Gastroesophageal sphincter (tissue), 4 donors: ENCODE measurements at places on chromosomes 2 and 18.
A peak's percentile ranks its signal among the peaks of the same experiment; 100 is the strongest.

GRCh38 chr2:133459590-133459989 is 108.7 kb downstream of the NCKAP5 start:
- ATAC-seq: no peak

DNA sequence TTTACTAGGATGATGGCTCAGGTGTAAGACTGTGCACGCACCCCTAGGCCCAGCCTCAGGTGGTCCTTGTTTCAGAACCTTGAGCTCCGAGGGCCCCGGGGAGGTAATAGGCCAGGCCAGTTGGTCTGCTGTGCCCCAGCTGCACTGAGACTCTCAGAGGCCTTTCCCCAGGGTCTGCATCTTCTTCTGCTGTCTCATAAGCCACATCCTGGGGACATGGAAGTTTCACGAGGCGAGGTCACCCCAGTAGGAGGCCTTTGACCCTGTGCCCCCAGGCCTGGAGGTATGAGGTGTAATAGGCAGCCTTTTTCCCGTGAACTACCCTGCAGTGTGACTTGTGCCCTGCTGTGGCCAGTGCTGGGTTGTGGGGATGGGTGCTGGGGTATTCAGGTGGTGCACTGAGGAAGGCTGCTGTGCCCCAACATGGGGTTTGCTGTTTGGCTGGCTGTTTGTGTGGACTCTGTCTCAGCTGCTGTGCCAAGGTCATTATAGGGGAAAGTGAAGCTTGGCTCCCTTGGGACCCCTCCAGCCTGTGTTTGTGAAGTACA is 6.9 kb downstream of the OXER1 start:
- ATAC-seq: no peak

GRCh38 chr2:64607381-64608304 is 46.1 kb downstream of the SERTAD2 start:
- no peak for ATAC-seq

DNA sequence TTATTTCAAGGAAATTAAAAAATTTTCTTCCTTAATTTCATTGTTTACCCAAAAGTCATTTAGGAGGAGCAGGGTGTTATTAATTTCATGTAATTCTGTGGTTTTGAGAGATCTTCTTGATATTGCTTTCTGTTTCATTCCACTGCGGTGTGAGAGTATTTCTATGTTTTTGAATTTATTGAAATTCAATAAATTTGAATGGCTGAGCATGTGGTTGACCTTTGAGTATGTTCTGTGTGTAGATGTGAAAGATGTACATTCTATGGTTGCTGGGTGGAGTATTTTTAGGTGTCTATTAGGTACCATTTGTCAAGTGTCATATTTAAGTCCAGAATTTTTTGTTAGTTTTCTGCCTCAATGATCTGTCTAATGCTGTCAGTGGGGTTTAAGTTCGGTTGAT is 39.4 kb upstream of the LANCL1 start:
- ATAC-seq: no peak

GRCh38 chr18:35605686-35606417 is 24.3 kb downstream of the GALNT1 start:
- ATAC-seq: no peak

GRCh38 chr2:6794448-6794847 is 71.3 kb downstream of the CMPK2 start:
- ATAC-seq: no peak

- ATAC-seq: peak; percentile 22
These were observed 1.1 kb upstream of the RNU4ATAC start for GRCh38 chr2:121529439-121530211.

DNA sequence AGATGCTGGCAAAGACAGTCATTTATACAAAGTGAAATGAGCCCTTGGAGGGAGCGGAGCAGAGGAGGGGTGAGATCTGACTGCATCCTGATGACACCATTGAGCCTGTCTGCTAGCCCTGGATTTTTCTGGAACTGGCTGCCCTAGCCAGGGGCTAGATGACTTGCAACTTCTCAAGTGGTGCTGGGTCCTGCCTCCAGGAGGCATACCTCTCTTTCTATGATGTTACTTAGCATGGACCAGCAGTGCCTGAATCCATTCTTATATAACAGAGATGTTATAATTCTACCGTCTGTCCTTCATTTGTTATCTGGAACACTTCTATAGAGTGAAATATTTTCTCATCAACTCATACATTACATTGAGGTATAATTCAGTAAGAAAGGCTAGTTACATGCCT is 8.5 kb upstream of the TWIST2 start:
- ATAC-seq: no peak

DNA sequence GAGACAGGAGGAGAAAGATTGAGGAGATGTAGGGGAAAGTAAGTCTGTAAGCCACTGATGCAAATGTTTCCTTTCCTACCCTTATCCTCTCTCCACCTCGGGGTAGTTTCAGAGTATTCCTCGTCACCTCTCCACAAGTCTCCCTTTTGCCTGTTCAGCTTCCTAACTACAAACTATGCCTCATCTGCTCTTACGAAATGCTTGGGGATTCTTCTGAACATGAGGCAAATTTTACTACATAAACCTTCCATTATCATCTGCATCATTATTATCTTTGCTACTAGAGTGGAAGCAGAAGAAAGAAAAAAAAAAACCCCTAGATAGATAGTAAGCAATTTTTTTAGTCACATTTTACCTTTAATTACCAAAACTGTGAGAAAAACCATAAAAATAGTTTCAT is 43.1 kb upstream of the CWC22 start:
- no peak for ATAC-seq

DNA sequence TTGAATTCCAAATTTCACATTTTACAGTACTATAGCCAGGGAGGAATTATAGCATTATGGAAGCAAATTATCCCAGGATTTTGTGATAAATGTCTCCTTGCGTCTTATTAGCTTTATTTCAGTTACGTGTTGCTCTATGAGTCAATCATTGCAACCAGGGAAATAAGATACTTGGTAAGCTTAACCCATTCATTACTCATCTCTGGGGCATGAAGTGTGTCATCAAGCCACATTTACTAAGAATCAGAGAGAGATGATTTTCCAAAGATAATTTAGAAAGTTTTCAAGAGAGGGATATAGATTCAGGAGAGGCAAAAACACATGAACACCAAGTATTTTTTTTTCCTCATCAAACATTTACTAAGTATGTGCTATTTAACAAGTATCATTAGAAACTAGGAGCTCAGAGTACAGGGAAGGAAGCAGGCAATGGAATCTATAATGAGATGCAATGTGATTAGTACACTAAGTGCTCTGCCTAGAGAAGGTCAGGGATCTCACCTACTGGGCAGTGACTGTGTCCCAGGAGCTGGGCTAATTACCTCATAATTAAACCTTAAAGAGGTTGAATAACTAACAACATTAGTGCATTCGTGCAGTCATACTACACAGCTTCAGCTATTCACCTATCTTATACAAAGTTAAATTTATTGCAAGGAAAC is 217.8 kb upstream of the NXPH2 start:
- ATAC-seq: no peak

DNA sequence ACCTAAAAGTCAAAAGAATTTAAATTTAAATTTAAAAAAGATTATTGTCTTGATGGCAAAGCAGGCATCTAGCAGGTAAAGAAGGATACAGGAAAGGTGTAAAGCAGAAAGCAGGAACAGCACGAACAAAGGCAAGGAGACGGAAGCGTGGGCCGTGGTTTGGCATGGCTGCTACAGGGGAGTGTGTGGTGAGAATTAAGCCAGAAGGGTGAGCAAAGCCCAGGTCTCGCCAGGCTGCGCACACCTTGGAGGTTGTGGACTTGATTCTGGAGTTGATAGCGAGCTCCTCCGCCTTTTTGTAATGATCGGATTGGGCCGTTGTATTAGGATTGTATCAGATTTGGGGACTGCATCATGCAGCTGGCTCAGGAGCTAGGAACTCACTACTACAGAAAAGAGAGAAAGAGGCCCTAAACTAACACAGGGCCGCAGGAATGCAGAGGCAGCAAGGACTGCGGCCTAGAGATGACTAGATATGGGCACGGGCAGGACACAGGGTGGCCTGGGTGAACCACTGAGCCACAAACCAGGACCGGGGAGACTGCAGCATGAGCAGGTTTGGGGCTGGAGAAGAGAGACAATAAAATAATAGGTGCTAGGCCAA is 71.4 kb upstream of the TMEM247 start:
- ATAC-seq: no peak

- ATAC-seq: no peak
These were observed 1207.3 kb downstream of the DPP10 start for GRCh38 chr2:115649731-115650130.

- ATAC-seq: no peak
These were observed 80.8 kb downstream of the MEIS1 start for GRCh38 chr2:66515743-66516142.

DNA sequence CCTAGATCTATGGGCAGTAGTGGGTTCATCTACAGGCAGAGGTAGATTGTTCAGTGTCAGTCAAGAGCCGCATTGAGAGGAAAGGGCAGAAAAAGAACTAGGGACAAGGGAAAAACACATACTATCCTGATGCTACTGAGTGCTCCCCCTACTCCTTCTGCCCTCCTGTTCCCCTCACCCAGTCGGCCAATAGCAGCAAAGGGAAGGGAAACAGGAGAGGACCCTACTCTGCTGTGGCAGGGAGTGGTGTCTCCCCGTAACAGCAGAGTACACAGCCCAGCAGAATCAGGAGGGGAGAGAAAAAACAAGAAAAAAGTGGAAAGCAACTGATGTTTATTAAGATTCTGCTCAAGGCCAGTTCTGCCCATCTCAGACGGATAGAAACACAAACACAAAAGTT is 136.1 kb upstream of the CCDC150 start:
- ATAC-seq: no peak

- ATAC-seq: peak; percentile 42
These were observed 272.9 kb downstream of the CDH20 start for GRCh38 chr18:61606068-61606660.

GRCh38 chr2:142755191-142755590 is 122.3 kb upstream of the KYNU start:
- no peak for ATAC-seq

GRCh38 chr2:54083445-54083844 is 32.0 kb upstream of the ACYP2 start:
- no peak for ATAC-seq

- ATAC-seq: no peak
These were observed 101.0 kb upstream of the CTDP1 start for GRCh38 chr18:79578396-79579260.

- ATAC-seq: no peak
These were observed 766.0 kb downstream of the LRP1B start for GRCh38 chr2:141364821-141365220.

DNA sequence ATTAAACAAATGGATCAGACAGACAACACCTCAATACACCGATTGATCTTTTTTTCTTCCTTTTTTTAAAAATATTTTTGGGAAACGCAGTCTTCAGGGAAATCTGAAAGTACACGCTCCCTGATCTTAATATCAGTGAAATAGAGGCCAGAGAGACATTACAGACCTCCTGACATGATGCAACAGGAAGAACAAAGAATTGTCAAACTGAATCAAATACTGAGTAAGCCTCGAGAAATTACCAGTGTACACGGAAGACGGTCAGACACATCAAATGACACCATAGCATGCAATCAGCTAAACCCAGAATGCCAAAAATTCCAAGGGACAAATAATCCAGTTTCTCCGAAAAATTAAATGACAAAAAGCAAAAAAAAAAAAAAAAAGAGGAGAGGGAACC is 80.2 kb upstream of the NFU1 start:
- no peak for ATAC-seq

GRCh38 chr18:22985250-22985649 is 52.1 kb downstream of the RBBP8 start:
- no peak for ATAC-seq

DNA sequence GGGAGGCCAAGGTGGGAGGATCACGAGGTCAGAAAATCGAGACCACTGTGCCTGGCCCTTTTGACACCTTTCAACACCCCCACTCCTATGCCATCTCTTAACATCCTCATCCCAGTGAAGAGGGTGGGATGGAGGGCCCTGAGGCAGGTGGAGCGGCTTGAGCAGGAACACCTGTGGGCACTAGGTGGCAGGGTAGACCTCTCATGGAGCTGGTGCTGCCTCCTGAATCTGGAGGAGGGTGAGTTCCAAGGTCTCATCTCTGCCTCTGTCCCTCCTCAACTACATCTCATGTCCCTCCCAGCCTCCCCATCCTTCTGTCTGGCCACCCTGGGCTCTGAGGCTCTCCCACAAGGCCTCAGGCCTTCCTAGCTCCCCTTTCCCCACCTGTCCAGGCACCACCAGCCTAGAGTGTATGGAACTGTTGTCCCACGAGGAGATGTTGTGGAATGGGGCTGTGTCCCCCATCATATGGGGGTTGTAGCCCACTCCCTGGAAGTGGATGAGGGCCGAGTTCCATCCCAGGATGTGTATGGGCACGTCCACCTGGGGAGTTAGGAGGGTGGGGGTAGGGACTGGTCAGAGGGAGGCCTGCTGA is 17.0 kb upstream of the CRYBA2 start:
- ATAC-seq: no peak

- ATAC-seq: no peak
These were observed 348.9 kb downstream of the OSR1 start for GRCh38 chr2:19009510-19009909.

DNA sequence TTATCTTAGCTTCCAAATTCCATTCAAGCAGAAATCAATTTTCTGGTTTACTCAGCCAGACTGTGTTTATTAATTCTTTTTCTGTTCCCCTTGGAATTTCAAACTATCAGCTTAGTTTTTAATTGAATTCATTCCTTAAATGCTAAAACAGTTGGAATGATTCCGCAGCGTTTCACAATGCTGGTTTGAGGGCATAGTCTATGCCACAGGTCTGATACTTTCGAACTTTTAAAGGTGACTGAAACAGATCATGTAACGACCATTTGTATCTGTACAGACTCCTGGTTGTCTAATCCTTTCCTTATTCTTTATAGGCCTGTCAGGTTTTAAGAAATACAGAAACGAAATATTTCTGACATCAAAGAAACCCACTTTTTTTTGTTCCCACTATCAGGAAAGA is 45.4 kb downstream of the STPG4 start:
- no peak for ATAC-seq

DNA sequence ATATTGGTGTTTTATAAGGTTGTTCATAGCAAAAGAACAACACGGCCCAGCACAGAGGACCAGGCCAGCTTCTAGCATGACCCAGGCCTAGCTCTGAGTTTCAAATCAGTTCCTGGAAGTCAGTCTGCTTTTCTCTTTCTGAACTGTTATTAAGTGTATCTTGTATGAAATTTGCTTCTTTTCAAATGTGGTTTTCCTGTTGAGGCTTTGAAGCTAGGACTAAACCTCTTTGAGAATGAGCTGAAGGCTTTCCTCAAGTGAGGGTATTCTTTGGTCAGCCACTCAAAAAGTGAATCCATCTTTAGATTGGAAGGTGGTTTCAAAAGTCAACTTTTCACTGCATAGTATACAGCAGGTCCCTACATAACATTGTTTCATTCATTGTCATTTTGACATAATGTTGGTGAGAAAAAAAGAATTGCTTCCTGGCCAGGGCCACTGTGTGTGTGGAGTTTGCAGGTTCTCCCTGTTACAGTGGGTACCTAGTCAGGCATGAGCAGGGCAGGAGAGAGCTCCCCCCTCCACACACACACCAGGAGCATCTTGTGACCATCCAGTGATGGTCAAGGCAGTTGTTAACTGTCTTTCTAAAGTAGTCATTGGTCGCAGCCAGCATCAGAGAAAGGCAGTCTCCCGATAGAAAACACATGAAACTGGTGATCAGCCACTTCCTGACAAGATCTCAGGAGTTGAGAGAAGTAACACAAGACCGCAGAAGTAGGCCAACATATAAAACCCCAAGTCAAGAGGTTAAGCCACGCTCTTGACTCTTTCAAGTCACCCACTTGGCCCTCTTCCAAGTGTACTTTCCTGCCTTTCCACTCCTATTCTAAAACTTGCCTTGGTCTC is 6.7 kb upstream of the ACAA2 start:
- ATAC-seq: no peak
